ENCODE measurements at places on chromosomes 6 and 20. TPM values are rescaled to one million over a fixed set of nuclear protein-coding genes. Genes with fewer than 3 reads are reported as not detected.

DNA sequence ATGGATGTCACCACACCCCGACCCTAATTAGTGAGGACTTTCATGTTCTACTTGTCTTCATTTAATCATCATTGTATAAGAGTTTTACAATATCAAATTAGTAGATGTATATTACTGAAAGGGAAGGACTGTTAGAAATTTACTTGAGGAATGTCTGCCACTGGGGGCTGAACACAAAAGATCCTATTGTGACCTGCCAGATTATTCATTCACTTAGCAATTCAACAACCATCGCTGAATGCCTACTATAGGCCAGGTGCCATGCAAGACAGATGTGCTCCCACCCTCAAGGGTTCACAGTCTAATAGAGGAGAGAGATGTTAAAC lies 8.0 kb upstream of the RBCK1 start:
- no peak for DNase-seq

GRCh38 chr20:13046409-13046808 lies 37.6 kb downstream of the SPTLC3 start:
- no peak for DNase-seq

- DNase-seq = no peak
Measured at GRCh38 chr6:67073938-67074337, 1366.9 kb upstream of the EYS start.

DNA sequence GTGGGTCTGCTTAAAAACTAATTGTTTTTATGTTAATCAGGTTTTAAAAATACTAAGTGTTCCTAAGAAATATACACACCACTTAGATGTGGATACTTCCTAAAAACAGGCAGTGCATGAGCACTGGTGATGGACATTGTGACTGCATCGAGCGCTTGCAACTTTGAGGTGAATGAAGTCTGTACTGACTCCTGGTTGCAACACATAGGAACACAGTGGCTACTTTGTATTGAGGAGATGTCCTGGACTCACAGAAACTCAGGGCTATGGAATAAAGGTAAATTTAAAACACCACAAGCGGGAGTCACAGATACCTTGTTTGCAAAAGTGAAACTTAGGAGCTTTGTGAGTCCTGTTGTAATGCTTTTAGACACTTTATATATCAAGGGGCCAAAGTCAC lies 55.6 kb upstream of the POLR1H start:
- no peak for DNase-seq

- DNase-seq = no peak
Measured at GRCh38 chr20:52399352-52399751, 207.8 kb upstream of the ZFP64 start.

The CST8 gene
- not detected for total RNA-seq

GRCh38 chr20:64049060-64049877 lies at the start of gene SOX18:
Gene SOX18 (minus strand): TSS chr20:64049639. CDS start chr20:64049516, 123 bp downstream.
- no peak for DNase-seq

DNA sequence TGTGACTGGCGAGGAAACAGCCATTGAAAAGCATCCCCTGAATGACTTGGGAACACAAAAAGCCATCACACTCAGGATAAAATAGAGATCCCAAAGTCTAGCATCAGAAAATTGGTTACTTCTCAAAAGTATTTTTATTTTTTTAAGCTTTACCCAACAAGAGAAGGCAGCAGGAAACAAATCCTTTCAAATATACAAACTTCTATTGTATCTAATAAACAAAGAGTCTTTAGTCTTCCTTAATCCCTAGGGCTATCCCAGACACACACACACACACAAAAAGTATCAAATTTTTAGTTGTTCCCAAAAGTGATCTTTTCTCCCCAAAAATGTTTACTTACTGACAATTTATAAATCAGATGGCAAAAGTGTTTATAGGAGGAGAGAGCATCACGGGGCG lies 33.2 kb upstream of the MARCKS start:
- no peak for DNase-seq

GRCh38 chr20:4681401-4681800 lies 40.3 kb upstream of the PRND start:
- DNase-seq = no peak

GRCh38 chr6:16334671-16335070 lies 96.3 kb downstream of the GMPR start:
- DNase-seq = no peak

DNA sequence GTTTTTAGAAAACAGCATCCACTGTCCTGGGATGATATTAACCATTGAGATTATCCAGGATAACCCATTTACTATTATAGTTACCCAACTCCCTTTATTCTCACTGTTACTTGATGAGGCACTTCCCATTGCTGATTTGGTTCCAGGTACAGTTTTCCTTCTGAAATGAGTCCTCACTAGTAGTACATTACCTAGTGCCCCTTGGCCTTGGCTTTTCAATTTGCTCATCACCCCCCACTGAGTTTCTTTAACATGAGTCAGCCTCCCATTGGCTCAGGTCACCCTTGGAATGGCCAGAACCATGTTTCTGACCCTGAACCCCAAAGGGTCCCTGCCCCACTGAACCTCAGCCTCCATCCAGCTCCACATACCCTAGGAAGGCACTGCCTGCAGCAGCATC lies 28.4 kb downstream of the MDGA1 start:
- DNase-seq = no peak

GRCh38 chr20:13824459-13824858 lies 39.6 kb downstream of the NDUFAF5 start:
- no peak for DNase-seq

DNA sequence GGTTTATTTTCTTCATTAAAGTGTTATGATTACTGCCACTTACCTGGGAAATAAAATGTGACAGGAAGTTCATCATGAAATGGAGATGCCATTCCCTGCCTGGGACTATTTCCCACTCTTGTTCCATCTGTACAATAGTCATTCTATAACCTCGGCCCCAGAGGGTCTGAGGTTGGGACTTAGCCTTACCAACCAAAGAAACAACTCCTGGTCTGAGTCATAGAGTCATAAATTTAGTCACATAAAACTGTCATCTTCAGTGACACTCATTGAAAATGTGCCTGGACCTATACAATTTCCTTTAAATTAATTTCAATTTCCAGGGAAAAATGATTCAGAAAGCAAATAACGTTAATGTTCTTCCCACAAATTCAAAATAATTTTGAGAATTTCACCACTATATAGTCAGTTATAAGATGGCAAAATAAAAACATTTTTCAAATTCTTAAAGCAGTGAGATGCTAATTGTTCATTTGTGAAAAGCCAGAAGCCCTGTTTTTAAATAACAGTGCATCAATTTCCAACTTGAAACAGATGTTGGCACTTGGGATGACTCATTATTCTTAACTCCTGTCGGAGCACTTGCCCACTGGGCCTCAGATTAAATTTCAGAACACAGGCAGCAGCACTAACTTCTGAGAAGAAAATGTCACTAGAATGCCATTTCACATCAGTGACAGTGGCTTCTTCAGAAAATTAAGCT lies 201.2 kb upstream of the SMLR1 start:
- DNase-seq = no peak

DNA sequence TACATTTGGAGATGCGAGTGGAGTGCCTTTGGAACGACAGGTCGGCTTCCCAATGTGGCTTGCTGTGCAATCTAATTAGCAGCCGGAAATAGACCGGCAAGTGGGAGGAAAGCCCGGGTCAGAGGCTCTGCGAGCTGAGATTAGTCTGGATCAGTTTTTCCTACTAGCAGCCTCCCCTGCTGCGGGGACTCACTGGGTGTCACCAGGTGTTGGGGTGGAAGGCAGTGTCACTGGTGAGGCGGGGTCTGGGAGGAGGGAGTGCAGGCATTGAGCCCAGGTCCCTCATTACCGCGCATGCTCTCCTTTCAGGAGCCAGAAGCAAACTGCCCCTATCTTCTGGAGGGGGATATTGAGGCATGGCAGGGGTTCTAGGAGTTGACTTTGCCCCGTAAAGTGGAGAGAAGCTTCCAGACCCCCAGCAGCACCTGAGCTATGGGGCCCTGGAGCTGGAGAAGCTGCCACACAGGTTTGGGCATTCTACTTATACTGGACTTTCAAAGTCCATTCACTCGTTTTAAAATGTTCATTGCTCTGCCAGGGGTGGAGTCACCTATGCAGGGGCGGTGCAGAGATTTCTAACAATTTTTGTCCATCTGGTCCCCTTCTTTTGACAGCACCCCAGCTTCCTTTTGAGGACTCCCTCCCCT lies 11.0 kb downstream of the SULF2 start:
- no peak for DNase-seq

DNA sequence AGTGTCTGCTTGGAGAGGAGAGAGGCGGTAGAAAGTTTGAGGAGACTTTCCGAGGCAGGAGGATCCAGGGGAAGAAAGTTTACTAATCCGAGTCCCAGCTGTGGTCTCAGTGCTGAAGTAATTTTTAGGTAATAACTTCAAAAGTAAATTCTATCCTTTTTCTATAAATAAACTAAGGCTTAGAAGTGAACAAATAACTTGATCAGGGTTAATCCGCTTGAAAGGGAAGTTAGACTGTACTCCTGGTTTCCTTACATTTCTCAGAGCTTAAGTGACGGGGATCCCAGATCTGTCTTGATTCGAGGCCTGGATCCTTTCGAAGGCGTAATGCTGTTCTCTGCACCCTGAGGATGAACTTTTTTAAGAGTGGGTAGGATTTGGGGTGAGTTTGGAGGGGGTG lies 2.6 kb downstream of the STK35 start:
- no peak for DNase-seq
